ENCODE measurements at places on chromosomes 11 and 22. TPM values are rescaled to one million over a fixed set of nuclear protein-coding genes. Genes with fewer than 3 reads are reported as not detected.

The PDE3B gene
- total RNA-seq = 9.8 TPM

DNA sequence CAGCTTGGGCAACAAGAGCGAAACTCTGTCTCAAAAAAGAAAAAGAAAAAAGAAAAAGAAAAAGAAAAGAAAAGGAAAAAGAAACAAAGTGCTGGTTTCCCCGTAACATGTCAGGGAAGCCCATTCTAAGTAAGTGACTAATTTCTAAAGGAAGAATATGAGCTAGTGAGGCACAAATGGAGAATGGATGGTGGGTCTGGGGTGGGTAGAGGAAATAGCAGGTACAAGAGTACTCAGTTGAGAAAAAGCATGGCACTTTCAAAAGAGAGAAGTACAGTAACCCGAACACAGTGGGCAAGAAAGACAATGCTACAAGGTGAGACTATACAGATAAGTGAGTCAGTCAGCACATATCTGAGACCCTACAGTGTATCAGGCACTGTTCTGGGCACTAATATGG lies 4.5 kb downstream of the MAJIN start:
- no peak for ATAC-seq

- peak; percentile 8 for ATAC-seq
Observed at GRCh38 chr22:45934168-45934564, 42.8 kb downstream of the WNT7B start.

The ACRV1 gene
- 0.41 TPM for total RNA-seq

DNA sequence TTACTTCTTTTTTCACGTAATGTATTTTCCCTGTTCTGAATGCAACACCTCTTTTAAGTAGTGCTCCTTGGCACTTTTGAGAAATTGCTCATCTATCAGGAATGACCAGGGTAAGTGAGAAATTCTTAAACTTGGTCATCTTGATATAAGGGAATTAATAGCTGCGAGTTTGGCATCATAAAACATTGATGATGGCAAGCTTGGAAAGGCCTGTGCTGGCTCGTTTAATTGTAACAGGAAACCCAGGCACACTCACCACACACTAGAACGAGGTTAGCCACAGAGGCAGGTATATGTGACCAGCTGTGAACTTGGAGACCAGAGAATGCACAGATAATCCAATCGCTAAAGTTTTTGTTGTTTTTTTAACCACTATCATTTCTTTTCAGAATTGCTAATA lies 24.3 kb downstream of the FAM118A start:
- ATAC-seq = no peak

The TMPRSS6 gene
- total RNA-seq = 0.05 TPM

The NUP160 gene
- 22.9 TPM for total RNA-seq

- ATAC-seq = no peak
Observed at GRCh38 chr22:37239336-37240239, 4.5 kb downstream of the RAC2 start.

DNA sequence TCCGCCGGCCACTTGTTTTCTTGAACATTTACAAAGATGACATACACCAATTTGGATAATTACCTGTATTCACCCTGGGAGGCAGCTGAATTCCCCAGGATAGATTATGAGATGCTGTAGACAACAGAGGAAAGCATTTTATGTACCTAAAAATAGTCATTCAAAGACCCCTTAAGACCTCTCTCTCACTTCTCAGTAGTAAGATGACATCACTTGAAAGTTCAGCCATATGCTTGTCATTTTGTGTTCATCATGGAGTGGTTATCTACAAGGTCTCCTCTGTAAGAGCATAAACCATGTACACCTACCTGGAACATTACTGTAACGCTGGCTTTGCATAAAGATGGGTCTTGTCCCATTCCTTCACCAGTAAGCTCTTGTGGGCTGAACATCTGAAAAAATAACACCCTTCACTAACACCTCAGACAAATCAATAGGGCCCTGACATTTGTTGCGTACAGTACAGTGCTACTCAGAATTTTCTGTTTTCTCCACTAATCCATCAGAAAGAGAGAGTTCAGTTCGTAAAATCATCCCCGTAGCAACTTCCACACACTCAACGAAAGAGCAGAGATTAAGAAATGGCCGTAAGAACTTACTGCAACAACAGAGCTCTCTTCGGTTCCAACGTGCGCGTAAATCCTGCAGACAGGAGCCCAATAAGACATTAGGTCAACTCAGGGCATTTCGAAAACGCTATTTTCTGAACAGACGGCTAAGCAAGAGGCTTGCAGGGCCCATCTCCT lies 15.6 kb upstream of the WDR74 start:
- no peak for ATAC-seq

The BIK gene
- total RNA-seq = 1.7 TPM

- no peak for ATAC-seq
Observed at GRCh38 chr11:76148231-76148630, 58.1 kb downstream of the WNT11 start.

DNA sequence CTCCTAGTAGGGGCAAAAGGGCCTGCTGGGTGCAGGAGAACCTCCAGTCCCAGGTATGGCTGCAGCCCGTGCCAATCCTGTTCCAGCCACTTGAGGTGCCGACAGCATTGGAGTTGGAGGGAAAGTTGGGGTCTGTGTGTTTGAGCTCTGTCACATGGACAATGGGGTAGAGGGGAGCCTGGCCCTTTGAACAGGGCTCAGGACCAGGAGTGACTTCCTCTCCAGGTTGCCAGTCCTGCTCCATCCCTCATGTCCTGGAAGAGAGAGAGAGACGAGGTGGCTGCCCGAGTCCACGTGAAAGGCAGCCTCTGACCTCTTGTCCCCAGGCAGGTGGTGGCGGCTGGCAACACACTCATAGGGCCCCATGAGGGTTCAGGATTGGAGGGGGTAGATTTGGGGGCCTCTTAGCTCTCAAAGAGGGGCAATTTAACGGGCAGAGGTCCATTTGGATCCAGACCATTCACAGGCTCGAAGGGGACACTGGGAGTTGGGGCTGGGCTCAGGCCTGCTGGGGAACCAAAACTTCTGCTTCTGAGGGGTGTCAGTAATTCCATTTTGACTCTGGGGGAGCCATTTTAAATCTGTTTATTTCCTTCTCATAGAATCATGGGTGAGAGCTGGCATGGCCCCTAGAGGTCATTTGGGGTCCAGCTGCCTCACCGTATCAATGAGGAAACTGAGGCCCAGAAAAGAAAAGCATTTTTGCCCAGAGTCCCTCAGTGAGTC lies 4.1 kb downstream of the ADORA2A start:
- ATAC-seq = no peak

DNA sequence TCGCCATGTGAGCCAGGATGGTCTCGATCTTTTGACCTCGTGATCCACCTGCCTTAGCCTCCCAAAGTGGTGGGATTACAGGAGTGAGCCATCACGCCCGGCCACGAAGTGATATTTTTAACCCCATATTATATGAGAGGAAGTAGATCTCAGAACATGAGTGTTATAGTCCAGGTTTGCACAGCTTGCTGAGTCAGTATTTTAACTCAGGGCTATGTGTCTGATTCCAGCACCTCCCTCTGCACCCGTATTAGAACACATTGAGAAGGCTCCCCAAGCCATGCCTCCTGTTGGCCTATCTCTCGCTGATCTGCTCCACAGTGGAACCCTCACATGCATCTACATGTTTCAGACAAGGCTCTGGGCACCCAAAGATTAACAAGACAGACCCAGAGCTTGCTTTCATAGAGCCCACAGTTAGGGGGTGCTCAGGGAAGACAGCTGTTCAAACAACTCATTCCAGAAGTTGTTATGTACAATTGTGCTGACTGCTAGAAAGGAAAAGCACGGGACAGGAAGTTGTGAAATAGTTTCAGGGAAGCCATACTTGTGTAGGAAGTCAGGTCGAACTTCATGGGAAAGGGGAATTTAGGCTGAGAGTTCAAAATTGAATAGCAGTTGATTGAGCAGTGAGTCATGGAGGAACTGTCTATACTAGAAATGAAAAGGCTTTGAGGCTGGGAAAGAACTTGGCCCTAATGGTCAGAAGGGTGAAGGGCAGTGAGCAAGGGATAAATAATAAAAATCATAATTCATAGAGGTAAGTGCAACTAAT lies 49.3 kb upstream of the CLPB start:
- ATAC-seq = peak; percentile 28

The PTPN5 gene
- 4.0 TPM for total RNA-seq

The CCDC116 gene
- 0.69 TPM for total RNA-seq

DNA sequence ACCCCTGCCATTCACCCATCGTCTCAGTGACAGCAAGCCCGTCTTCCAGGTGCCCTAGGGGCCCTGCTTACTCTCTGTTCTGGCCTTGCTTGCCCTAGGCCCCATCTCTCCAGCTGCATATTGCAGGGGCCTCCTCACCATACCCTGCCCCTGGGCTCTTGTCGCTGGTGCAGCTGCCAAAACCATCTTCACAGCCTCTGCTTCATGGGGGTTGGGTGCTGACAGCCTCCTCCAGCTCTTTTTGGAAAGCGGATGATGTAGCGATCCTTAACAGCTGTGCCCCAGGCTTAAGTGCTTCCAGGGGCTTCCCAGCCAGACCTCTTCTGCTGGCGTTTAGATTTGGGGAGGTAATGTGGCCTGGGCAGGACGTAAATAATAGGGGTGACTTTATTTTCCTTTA lies 61.2 kb upstream of the SUSD2 start:
- ATAC-seq = no peak

DNA sequence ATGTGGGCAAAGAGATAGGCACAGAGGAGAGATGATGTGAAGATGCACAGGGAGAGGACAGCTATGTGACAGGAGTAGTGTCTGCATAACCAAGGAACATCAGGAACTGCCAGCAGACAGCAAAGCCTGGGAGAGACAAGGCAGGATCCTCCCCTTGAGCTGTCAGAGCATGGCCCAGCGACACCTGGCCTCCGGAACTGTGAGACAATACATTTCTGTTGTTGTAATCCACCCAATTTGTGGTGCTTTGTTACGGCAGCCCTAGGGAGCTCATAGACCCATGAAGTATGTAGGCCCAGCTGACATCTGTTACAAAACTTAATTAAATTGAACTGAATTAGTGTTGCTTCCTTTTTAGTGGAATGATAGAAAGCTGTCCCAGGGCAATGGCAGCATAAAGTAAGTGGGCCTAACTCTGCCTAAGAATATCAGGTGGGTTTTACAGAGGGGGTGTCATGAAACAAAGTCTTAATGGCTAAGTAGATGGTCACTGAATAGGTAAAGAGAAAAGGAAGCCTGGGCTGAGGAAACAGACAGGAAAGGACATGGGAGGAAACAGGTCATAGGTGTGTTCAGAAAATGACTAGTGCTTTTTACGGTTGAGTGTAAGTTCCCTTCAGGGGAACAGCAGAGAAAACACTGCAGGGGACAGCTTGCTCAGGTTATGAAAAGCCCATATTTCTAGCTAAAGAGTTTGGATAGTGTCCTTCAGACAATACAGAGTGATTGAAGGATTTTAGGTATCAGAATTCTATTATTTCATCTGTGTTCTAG lies 24.8 kb downstream of the RASSF10 start:
- no peak for ATAC-seq

DNA sequence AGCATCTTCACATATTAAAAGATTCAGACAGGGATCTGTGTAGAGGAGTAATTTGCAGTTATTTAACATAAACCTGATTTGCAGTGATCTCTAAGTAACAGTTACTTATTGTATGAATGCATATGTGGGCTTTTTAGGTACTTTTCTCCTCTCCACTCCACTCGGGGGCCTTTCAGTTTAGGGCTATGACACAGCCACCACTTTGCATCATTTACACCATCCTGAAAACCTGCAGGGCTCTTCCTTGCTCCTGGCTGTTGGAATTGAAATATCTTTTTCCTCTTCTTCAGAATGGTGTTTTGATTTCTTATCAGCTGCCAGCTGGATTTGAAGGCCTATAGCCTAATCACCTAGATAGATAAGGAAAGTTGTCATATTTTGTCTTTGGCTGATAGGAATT lies 580.8 kb downstream of the NELL1 start:
- no peak for ATAC-seq

DNA sequence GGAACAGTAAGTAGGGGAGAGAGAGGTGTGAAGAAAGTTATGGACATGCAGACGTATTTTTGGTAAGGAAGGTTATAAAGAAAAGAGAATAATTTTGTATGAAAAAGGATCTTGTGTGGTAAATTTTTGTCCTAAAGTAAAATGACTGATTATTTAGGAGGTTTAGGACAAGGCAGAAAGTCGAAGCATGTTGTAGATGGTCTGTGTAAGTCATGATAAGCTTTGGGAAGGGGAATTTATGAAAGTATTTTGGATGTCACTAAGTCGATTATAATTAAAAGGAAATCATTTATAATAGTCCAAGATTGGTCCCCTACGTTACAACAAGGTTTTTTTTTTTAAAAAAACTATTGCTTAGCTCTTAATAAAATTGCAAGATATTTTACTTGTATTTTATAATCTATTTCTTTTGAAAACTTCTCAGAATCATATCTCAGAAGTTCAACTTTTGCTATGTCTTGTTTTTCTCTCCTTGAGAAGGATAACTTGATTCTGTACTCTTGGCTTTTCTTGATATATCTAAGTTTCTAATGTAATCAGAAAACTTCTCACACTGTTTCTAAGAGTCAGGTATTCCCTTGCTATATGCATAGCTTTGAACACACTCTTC lies 10.9 kb upstream of the CABP2 start:
- no peak for ATAC-seq

The DTX4 gene
- 89.5 TPM for total RNA-seq

- ATAC-seq = no peak
Observed at GRCh38 chr11:88301488-88302140, 35.9 kb downstream of the CTSC start.

DNA sequence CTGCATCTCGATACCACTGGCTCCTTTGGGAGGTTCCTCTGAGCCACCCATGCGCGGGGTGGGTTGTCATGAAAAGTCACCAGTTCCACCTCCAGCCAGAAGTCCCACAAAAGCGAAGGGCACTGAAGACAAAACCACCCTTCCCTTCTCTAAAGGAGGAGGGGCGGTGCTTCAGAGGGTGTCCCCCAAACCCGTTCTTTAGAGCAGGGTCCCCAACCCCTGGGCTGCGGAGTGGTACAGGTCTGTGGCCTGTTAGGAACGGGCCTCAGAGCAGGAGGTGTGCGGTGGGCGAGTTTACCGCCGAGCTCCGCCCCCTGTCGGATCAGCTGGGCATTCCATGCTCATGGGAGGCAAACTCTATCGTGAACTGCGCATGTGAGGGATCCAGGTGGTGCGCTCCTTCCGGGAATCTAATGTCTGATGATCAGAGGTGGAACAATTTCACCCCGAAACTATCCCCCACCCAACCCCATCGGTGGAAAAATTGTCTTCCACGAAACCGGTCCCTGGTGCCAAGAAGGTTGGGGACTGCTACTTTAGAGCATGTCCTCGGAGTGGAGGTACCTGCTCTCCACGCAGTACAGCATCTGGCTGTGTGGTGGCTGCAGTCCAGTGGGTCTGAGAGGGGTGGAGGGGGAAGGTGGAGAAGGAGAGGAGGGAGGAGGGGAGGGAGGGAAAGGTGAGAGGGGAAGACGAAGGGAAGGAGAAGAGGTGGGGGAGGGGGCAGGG lies 72.9 kb upstream of the SEPTIN5 start:
- ATAC-seq = peak; percentile 68

The ARHGAP20 gene
- total RNA-seq = 0.18 TPM

- no peak for ATAC-seq
Observed at GRCh38 chr22:44366372-44367300, 53.9 kb upstream of the SHISAL1 start.

GRCh38 chr11:36026315-36026968 lies 82.6 kb downstream of the LDLRAD3 start:
- ATAC-seq = peak; percentile 56

- peak; percentile 47 for ATAC-seq
Observed at GRCh38 chr22:24285245-24285644, 14.6 kb downstream of the SPECC1L start.
